ENCODE measurements at places on chromosomes 1 and 21.

GRCh38 chr1:54051933-54052430 lies 1.0 kb downstream of the TMEM59 start:
- no peak for DNase-seq

- DNase-seq: no peak
Observed at GRCh38 chr1:31643976-31644559, 608 bp downstream of the PEF1 start.

DNA sequence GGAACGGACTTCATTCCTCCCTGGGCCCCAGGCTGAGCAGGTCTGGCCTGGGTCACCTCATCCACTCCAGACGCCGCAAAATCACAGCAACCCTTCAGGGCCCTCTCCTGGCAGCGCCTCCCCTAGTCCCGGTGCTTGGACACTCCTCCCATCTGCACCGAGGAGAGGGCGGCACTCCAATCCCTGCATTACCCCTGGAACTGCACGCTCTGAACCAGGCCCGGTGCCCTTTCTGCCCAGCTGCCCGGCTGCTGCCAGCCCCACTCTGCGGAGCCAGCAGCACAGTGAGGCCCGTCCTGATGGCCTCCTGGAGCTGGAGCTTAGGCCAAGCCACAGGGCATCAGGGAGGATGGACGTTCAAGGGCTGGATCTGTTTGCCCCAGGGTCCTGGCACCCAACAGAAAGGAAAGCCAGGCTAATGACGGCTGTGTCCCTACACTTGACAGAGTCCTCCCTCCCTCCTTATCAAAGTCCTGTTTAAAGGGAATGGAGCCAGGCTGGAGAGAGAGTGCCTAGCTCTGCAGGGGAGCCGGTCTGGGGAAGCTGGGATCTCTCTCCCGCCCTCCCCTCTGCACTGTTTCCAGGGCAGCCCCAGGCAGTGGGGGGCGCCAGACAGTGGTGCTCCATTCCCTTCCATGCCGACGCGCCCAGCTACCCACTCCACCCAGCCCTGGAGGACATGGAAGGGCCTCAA lies 12.7 kb downstream of the COL6A2 start:
- no peak for DNase-seq

DNA sequence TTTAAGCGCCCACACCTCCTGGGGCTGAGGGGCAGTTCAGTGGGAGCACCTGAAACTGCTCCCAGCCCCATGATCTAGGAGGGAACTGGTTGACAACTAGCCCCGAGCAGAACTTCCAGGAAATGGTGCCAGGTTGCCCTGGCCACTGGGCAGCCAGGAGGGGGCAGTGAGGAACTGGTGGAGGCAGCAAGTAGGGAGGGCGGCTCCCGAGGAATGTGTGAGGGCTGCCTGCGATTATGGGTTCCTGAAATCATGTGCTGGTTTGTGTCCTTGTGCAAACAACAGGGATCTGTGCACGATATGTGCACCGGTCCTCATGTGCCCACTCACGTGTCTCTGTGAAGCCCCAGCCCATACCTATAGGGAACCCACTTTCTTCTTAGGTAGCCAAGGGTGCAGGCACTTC lies 9.9 kb downstream of the GPR3 start:
- DNase-seq: no peak

GRCh38 chr1:226954777-226955176 lies 14.7 kb downstream of the COQ8A start:
- no peak for DNase-seq

- no peak for DNase-seq
Observed at GRCh38 chr1:95287825-95288224, 53.8 kb downstream of the RWDD3 start.

DNA sequence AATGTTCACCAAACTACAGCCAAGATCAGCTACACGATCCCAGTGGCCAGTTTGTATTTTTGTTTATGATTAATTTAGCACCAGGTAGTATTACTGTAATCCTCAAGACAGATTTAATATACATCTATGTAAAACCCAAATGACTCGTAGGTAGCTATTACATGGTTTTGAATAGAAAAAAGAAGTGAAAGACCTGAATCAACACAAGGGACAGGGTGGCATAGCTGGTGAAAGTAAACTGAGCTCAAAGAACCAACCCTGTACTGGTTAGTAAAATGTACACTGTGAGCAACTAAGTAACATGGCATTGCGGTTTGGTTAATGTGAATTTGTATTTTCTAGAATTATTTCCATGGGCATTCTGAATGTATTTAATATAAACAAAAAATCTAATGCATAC lies 8.8 kb downstream of the GPATCH2 start:
- DNase-seq: no peak

DNA sequence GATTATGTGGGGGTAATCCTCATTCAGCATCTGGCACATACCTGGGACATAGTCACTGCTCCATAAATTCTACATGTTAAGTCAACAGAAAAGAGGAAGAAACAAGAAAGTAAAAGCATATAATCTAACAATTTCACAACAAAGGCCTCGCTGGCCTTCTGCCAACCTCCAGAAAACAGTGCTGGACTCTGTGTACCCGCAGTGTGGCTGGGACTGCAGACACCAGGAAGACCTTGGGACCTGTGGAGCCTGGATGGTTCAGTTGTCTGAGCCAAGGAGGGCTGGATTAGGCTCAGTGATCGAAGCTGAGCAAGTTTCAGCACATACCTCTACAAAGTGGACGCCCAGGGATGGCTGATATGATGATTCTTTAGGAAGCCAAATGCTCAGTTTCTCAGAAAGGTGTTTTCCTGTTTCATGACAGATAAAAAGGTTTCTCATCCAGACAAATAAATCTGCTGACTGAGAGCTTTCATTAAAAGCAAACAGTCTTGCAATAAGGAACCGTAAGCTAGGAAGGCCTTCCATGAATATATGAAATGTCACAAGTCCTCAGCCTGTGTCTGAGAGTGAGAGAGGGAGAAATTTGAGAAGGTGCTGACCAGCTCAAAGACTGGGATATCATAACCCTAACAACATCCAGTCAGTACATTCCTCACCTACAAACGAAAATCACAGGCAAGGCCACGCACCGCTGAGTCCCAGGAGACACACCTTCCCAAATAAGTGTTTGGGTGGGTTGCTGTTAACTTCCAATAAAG lies 48.4 kb downstream of the CAPZB start:
- DNase-seq: no peak

DNA sequence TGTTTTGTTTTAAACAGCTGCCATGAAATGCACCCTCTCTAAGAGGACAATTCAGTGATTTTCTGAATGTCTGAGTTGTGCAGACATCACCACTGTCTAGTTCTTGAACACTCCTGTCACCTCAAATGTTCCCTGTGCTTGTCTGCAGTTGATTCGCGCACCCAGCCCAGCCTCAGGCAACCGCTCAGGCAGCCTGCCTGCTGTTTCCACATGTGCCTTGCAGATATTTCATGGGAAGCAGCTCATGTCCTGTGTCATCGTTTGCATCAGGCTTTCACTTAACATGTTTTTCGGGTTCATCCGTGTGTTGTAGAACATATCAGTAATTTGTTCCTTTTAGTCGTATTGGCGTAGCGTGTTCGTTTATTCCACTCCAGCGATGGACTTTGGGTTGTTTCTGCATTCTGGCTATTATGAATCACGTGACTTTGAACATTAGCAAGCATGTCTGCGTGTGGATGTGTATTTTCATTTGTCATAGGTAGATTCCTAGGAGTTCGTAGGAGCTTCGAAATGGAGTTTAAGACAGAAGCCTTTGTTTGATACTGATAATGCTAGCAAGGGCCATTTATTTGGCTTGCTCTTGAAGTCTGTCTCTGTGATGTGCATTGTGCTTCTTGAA lies 12.1 kb downstream of the ADARB1 start:
- no peak for DNase-seq
